IMR-90 (cell line): ENCODE measurements at places on chromosomes 11 and 22. TPM values are rescaled to one million over a fixed set of nuclear protein-coding genes. Genes with fewer than 3 reads are reported as not detected.
A peak's percentile ranks its signal among the peaks of the same experiment; 100 is the strongest.

GRCh38 chr22:46857885-46858143, 95.4 kb downstream of the TBC1D22A start:
- DNase-seq: no peak

DNA sequence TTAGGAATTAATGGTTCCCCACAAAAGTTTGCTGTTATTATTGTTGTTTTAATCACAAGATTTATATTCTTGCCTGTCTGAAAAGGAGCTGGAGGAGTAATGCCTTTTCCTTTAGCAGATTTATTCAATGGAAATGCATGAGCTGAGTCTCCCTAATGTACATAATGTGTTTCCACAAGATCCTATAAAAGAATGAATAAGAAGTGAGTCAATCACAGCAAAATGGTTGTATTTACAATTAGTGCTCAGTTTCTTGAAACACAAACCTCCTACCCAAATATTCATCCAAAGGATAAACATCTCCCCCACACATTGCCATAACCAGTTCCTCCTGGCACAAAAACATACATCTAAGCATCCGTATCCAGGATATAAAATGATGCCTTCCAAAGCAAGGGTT, 33.3 kb downstream of the ME3 start:
- DNase-seq: peak; percentile 66

DNA sequence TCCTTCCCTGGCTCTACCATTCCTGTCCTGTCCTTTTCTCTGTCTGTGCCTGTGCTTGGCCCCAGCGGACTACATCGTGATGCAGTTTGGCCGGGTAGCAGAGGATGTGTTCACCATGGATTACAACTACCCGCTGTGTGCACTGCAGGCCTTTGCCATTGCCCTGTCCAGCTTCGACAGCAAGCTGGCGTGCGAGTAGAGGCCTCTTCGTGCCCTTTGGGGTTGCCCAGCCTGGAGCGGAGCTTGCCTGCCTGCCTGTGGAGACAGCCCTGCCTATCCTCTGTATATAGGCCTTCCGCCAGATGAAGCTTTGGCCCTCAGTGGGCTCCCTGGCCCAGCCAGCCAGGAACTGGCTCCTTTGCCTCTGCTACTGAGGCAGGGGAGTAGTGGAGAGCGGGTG, 20.4 kb downstream of the TUB start:
- DNase-seq: no peak

- no peak for DNase-seq
Measured at GRCh38 chr22:17984114-17984513, 40.2 kb downstream of the MICAL3 start.

DNA sequence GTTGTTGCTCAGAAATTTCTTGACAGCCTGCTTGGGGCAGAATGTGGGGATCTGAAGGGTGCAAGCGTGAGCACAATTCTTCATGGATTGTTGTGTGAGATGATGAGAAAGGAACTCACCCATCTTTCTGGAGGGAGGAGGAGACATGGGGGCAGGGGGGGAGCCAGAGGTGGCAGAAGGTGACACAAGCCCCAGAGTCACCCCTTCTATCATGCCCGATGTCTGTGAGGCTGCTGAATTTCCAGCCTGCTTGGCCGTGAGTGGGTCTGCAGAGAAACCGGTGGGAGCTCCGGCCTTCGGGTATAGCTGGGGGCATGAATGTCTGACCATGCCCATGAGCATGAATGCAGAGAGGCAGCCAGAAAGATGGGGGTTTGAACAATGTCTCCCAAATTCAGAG, 870.7 kb downstream of the TBC1D22A start:
- no peak for DNase-seq

DNA sequence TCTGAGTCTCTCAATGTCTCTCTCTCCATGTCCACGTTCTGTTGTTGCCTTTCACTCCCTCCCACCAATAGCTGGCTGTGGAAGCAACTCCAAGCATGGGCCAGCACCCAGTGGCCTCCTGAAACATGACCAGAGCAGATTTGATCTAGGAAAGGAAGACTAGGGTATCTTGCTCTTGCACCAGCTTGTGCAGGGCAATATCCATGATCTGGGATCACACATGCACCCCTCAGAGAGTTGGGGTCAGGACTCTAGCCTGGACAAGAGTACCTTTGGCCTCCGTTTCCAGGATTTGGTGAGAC, 34.5 kb upstream of the RIC3 start:
- no peak for DNase-seq

GRCh38 chr22:20118300-20119020, 1.4 kb upstream of the TRMT2A start:
- no peak for DNase-seq

- no peak for DNase-seq
Measured at GRCh38 chr11:3089236-3090061, 32.2 kb upstream of the CARS1 start.

GRCh38 chr22:33580310-33580709, 340.0 kb downstream of the LARGE1 start:
- no peak for DNase-seq

DNA sequence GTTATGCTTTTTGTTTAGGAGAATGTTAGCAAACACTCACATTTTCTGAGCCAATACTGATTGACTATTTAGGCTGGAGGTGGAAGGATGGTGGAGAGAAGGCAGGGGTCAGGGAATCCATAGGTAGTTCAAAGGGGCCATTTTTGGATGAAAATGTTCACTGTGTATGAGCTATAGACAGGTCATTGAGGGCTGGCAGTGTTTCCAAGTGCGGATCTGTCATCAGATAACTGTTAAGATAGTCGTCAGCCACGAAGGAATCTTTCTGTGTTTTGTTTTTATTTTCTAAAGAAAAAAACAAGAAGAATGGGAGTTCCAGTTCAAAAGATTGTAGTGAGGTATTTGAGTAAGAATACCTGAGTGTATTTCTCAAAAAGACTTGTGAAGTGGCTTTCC, 3.1 kb downstream of the KCNJ5 start:
- DNase-seq: no peak

GRCh38 chr11:87179621-87180020, 141.9 kb downstream of the TMEM135 start:
- DNase-seq: no peak

Gene USP2
- polyA plus RNA-seq: 0.63 and 0.79 TPM in 2 replicates

GRCh38 chr22:47446331-47446730, 683.9 kb downstream of the TBC1D22A start:
- DNase-seq: no peak

GRCh38 chr11:66956689-66957290, 1.4 kb downstream of the PC start:
- peak; percentile 97 for DNase-seq

DNA sequence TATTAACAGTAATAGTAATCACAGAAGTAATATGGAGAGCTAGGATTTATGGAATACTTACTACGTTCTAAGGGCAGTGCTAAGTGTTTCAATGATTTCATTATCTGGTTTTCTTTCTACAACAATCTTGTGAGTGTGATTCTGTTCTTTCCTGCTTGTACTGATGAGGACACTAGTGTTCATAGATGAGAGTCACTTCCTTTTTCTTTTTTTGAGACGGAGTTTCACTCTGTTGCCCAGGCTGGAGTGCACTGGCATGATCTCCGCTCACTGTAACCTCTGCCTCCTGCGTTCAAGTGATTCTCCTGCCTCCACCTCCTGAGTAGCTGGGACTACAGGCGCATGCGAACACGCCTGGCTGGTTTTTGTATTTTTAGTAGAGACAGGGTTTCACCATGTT, 81.4 kb downstream of the DBX1 start:
- no peak for DNase-seq

GRCh38 chr22:39941601-39942000, 18.6 kb upstream of the TMA7B start:
- no peak for DNase-seq

DNA sequence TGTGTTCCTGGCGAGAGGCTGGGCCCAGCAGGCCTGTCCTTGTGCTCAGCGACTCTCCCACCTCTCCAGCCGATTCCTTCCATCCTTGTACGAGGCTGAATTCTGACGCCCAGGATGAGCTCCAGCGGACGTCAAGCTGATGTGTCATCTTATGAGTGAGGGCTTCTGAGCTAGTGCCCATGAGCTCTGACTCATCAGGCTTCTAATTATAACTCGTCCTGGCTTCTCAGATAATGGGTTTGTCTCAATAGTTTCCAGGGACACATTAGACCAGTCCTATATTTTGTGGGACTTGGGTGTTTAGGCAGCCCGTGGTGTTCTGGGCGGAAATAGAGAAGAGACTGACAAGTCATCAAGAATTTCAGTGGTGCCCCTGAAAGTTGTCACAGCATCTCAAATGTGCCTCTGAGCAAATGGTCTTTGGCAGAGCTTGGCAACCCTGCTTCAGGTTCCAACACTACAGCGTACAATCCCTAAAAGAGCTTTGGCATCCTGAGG, 108.2 kb upstream of the CD44 start:
- peak; percentile 98 for DNase-seq

DNA sequence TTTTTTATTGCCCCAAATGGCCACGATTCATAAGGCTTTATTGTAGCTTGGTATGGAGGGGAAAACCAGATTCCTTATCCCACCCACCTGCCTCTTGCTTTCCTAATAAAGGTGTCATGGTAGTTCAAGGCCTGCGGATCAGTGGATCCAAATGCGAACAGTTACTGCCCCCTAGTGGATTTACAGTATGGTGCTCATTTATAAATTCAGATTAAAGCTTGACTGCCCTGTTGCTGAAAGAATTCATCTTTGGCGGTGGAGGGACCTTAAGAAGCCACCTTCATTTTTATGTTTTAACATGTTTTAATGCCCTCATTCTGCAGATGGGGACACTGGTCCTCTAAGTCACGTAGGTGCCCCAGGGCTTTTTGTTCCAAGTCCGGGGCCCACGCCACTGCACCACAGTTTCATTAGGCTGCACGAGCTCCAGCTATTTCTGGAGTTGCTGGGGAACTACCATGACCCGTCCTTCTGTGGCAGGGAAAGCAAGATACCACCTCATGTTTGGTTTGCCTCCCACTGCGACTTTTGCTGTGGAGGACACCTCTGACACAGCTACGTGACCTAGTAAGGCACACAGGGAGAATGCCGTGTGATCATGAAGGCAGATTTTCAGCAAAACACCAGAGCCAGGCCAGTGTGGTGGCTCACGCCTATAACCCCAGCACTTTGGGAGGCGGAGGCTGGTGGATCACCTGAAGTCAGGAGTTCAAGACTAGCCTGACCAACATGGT, 15.6 kb upstream of the INCENP start:
- peak; percentile 74 for DNase-seq

Gene POU2AF3
- polyA plus RNA-seq: 0.17 TPM in 1 of 2 replicates, not detected in the other

DNA sequence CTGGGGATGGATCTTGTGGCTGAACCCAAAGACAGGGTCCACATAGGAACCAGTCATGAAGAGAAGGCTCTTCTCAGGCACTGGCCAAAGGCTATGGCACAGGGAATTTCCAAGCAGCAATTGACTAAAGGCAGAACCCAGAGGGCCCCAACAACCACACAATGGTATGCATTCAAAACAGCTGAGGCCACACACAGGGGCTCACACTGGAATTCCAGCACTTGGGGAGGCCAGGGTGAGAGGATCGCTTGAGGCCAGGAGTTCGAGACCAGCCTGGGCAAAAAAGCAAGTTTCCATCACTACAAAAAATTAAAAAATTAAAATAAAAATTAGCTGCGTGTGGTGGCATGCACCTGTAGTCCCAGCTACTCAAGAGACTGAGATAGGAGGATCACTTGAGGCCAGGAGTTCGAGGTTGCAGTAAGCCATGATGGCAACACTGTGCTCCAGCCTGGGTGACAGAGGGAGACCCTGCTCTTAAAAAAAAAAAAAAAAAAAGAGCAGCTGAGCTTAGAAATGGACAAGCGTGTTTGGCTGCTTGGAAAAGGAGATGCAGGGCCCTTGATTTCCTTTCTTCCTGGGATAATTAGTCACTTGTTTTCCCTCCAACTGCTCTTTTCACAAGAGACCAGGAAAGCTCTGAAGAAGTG, 44.6 kb downstream of the MYH9 start:
- no peak for DNase-seq

GRCh38 chr11:81496601-81497000, 1237.1 kb downstream of the FAM181B start:
- no peak for DNase-seq

GRCh38 chr11:117664897-117665296, 132.1 kb downstream of the DSCAML1 start:
- no peak for DNase-seq

DNA sequence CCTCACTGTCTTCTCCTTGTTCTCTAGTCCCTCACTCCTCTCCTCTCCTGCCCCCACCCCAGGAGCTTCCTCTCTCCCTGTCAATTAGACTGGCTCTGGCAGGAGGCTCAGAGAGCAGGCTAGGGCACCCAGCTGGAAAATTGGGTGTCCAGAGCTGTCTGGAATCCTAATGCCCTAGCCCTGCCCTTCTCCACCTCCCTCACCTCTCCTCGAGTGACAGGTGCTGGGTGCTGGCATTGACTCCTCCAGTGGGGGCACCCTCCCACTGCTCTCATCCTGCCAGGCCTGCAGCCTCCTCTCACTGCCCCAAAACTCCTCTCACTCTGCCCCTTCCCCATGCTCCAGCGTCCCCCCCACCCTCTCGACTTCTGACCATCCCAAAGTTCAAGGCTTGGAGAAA, 68.9 kb downstream of the CYTH4 start:
- DNase-seq: no peak

Gene ANGPTL5
- polyA plus RNA-seq: not detected in 2 replicates

GRCh38 chr11:9922806-9923205, 258.9 kb downstream of the SWAP70 start:
- DNase-seq: no peak

GRCh38 chr11:1884303-1884700, 7.4 kb downstream of the PRR33 start:
- DNase-seq: no peak

Gene MPEG1
- polyA plus RNA-seq: not detected in 2 replicates

GRCh38 chr22:41229730-41230400, 10.9 kb downstream of the CHADL start:
- DNase-seq: no peak

GRCh38 chr11:123139206-123139605, 55.8 kb downstream of the CLMP start:
- no peak for DNase-seq

GRCh38 chr11:9177438-9178091, 86.2 kb upstream of the SCUBE2 start:
- no peak for DNase-seq
